ENCODE measurements at places on chromosomes 2 and 18.

DNA sequence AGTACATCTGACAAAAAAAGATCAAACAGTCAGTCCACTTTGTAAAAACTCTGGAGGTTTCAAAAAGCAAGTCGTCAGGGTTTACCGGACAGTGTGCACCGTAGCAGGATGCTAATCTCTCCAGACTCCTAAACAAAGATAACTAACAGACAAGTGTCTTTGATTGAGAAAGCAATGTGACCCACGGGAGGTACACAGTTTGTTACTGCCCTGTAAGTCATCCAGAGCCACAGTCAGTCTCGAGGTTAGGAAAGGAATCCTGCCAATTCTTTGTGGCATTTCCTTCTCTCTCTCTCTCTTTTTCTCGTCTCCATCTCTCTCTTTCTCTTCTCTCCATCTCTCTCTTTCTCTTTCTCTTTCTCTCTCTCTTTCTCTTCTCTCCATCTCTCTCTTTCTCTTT is 42.8 kb downstream of the LRRTM4 start:
- no peak for DNase-seq

GRCh38 chr2:233210843-233211547 is 40.5 kb upstream of the ATG16L1 start:
- DNase-seq = peak; percentile 77

- DNase-seq = no peak
These were observed 212.4 kb upstream of the CWC22 start for GRCh38 chr2:180219491-180219890.

GRCh38 chr2:121294881-121295840 is 10.2 kb upstream of the TFCP2L1 start:
- no peak for DNase-seq

DNA sequence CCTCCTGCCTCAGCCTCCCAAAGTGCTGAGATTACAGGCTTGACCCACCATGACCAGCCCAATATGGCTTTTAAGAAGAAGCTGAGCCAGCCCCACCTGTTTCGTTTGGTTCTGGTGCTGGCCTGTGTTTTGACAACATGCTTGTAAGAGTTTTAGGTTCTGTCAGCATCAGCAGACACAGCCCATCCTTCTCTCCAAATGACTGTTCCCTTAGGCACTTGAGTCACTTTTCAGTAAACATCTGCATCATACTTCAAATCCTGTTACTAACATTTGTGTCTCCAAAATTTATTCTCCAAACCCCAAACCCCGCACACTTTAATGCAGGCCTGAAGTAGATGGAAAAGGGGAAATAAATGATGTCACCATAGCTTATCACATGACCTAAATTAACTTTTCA is 1118.5 kb downstream of the TSN start:
- no peak for DNase-seq

DNA sequence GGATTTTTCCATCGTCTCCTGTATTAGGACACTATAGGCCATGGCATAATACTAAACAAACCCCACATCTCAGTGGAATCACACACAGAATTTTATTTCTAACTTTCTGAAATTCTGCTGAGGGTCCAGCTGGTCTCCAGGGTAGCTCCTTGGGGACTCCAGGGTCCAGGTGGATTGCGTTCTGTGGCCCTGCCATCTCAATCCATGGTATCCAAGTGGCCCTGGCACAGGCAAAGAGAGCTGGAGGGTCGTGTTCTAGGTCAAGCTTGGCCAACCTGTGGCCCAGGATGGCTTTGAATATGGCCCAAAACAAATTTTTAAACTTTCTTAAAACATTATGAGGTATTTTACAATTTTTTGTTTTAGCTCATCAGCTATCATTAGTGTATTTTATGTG is 134.6 kb downstream of the CTIF start:
- no peak for DNase-seq

DNA sequence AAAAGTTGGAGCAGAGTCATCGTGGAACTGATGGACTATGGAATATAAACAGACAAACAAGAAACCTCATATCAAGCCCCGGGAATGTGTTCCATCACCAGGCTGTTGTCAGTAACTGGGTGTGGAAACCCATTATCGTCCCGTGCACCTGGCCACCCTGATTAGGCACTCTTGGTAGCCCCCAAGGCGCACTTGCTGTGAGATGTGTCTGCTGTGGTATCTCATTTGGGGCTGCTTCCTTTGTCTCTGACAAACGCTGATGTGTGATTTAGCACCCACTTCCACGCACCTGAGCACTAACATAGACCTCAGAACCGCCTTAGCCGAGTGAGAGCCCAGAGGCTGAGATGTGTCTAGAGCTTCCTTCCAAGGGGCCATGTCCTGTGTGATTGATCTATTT is 96.3 kb downstream of the PRPF40A start:
- no peak for DNase-seq

DNA sequence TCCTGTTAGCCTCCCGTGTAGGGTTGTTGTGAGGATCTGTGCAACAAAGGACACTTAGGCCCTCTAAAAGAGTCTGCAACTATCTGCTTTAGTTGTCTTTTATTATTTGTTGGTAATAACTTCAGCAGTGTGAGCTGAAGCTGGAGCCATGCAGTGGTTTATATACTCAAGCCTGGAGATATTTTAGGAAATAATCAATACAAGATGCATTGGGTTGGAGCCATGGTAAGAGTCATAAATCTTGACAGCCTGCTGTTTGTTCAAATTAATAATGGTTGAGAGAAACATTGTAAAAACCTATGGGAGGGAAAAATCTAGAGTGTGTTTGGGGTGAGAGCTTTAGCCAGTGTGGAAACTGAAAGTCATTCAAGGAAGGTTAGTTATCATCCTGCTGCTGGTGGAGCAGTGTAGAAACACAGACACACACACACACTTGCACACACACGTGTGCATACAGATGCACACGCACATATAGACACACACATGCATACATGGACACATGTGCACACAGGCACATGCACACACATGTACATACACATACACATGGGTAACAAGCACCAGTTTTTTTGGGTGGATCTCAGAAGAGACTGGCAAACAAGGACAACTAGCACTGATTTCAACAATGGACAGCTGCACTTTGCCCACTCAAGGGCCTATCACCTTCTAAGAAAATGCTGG is 51.0 kb downstream of the ACOXL start:
- DNase-seq = no peak

DNA sequence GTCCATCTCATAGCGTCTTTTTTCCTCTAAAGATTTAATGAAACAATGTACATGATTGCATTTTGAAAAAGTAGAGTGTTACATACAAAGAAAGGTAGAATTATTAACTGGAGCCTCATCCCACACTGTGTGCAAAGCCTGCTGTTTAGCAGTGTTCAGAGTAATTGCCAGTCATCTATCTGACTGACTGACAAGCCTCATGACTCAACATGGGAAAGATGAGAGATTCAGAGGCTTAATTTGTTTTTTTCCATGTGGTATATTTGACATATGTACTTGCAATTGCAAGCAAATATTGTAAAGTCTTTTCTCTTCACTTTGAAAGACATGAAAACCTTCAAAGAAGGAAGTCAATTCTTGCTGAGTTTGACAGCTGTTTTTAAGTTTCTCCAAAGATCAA is 14.7 kb downstream of the PCARE start:
- no peak for DNase-seq

GRCh38 chr2:100376836-100377235 is 40.6 kb downstream of the CHST10 start:
- DNase-seq = no peak

- DNase-seq = peak; percentile 63
These were observed 123.0 kb upstream of the SLC39A10 start for GRCh38 chr2:195533771-195534642.

DNA sequence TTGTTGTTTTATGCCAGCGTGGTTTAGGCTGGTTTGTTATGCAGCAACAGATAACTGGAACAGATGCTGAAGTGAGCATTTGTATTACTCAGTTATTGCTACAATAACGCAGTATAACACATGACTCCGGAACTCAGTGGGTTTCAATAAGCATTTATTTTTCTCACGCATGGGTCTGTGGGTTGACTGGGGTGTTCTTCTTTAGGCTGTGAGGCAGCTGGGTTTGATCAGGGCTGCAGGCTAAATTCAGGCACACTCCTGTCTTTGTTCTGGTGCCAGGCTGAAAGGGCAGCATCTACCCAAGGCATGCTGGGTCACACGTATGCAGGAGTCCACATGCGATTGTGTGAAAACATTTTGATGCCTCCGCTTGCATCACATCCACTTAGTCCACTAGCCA is 3.8 kb upstream of the SLC1A4 start:
- no peak for DNase-seq

DNA sequence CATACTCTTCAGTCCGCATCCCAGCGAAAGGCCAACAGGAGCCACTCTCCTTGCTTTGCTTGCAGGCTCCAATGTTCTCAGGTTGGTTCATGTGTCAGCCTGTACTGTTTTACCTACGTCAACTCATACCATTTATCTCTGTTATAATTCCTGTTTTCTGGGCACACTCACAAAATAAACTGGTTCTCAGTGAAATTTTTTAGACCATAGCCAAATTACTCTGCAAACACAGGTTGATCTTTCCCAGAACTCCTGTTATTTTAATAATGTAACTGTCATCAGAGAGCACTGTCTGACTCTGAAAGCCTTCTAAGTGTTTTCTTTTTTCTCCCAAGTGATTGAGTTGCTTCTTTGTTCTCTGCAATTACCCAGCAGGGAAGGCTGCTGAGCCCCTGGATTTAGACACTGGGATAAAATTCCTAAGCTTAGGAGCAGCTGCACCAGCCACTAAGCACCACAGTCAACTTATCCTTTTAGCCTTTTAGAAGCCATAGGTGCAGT is 111.6 kb upstream of the PIEZO2 start:
- no peak for DNase-seq

- DNase-seq = no peak
These were observed 115.5 kb downstream of the KCTD1 start for GRCh38 chr18:26432651-26433424.

- no peak for DNase-seq
These were observed 12.0 kb downstream of the ONECUT2 start for GRCh38 chr18:57447154-57447621.

GRCh38 chr18:73316513-73316912 is 448.7 kb upstream of the NETO1 start:
- DNase-seq = no peak

- DNase-seq = no peak
These were observed 38.4 kb downstream of the LYPD6B start for GRCh38 chr2:149076863-149077412.

DNA sequence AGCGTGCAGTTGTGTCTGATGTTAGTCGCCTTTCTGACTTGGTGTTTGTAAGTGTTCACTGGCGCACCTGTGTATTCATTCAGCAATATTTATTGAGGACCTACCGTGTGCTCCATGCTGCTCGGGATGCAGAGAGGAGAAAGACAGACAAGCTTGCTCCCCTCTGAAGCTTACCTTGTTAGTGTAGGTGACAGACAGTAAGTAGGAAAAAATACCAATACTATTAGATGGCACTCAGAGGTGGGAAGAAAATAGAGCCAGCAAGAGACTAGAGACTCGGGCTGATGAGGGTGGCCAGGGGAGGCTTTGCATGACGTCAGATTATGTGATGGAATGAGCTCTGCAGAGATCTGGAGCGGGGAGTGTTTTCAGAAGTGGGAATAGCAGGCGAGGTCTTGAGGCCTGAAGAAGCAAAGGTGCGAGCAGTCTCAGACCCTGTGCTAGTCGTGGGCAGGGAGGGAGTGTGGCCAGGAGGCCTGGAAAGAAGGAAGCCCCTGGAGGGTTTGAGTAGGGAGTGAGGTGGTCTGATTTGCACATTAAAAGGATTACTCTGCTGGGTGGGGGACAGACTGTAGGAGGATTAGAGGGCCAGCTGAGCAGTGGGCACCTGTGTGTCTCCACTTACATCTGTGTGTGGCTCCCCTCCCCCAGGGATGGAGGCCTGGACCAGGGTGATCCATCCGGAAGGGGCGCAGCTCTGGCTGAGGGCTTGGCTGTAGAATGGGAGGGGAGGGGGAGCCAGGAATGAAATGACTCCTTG is 11.8 kb downstream of the MTCL1 start:
- no peak for DNase-seq

DNA sequence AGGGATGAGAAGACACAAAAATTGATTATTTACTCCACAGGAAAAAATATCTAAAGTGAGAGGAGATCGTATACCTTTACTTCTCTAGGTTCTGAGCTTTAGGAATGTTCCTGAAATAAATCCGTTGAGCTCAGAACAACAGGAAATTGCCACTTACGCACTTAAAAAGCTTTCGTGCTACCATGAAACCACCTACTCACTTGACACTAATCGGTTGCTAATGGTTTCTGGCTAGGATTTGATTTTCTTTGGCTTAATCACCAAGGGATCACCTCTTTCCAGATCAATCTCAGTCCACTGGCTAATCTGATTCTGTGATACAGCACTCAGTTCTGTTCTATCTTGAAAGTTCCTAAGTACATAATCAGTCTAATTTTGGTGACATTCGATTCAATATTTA is 419.6 kb downstream of the DLGAP1 start:
- no peak for DNase-seq

DNA sequence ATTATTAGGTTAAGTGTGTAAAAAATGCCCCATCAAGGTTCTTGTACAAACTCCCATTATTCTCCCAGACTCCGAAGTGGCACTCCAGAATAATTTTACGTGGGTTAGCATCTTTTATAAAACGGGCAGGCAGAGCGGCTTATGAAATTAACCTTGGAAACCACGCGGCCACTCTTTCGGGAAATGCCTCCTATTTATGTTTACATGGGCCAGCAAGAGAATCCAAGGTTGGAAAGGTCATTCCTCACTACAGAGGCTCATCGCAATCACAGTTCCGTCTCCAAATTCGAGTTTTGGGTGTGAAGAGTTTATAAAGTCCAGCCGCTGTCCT is 1.2 kb upstream of the IMPA2 start:
- DNase-seq = no peak

GRCh38 chr2:199743415-199744120 is 107.4 kb downstream of the FTCDNL1 start:
- DNase-seq = no peak

DNA sequence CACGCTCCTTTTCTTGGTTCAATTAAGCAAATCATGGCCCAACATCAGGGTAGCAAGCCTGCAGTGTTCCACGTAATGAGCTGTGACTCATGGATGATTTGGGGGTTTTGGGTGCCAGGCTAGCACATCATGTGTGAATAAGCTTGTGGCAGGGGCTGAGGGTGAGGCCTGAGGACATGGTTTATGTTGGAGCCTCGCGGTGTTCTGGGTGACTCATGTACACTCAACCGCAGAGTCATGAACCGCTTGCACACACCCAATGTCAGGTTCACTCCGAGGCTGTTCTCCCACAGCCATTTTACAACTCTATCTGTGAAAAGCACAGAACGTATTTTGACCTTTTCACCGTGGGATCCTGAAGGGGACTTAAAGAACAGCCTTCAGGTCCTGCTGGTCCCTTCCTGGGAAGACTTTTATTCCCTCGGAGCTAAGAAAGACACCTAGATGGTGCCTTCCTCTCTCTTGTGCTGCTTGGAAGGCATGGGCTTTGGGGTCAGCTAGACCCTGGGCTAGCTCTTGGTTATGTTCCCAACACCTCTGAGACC is 139.9 kb upstream of the ZEB2 start:
- no peak for DNase-seq

DNA sequence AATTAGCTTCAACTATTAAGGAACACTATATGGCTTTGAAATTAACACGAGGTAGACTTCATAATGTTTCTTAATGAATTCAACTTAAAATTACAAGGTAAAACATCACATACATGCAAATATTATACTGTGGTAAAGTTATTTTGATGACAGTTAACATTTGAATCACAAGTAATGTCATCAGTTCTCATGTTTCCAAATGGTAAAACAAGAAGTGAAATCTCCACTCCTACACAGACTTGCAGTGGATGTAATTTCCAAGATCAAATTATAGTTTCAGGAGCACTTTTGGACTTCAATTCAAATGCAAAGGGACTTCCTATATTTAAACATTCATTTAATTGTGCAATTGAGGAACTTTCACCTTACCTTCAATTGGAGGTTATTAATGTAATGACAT is 39.1 kb downstream of the C18orf54 start:
- no peak for DNase-seq

Data from psoas muscle (tissue), 8 donors.